ENCODE measurements at places on chromosomes 6 and 20. TPM values are rescaled to one million over a fixed set of nuclear protein-coding genes. Genes with fewer than 3 reads are reported as not detected.

FAM50B gene
- total RNA-seq = not detected

GRCh38 chr20:5843054-5843592 lies 92.9 kb downstream of the SHLD1 start:
- no peak for DNase-seq

GRCh38 chr6:13454286-13455221 lies 32.8 kb downstream of the GFOD1 start:
- no peak for DNase-seq

DNA sequence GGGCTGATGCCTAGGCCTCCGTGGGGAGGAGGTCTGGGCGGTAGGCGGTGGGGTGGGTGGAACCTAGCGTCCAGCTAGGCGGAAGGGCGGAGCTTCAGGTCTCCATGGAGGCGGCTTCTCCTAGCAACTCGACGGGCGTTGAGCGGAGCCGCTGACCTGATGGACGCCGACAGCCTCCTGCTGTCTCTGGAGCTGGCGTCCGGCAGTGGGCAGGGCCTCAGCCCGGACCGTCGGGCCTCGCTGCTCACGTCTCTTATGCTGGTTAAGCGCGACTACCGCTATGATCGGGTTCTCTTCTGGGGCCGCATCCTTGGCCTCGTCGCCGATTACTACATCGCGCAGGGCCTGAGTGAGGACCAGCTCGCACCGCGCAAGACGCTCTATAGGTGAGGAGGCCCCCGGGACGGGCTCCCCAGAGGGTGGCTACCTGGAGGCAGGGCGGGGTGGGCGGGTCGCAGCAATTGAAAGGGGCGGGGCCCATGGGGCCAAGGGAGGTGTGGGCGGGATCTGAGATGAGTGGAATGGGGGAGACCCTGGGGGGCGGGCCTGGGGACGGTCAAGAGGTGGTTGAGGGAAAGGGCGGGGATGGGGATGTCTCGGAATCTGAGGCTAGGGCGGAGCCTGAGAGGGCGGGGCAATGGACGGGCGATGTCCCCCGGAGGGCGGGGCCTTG lies at the start of gene RSPH9:
Gene RSPH9, plus strand, starts transcription at position 97 of the 673 bp plus-strand sequence. Its CDS starts 63 bp downstream, at position 160.
- no peak for DNase-seq

F13A1 gene
- not detected for total RNA-seq

- DNase-seq = no peak
Observed at GRCh38 chr6:157185986-157186385, 137.3 kb downstream of the TMEM242 start.
